ENCODE measurements at places on chromosomes 2 and 18. TPM values are rescaled to one million over a fixed set of nuclear protein-coding genes. Genes with fewer than 3 reads are reported as not detected.

TBR1 gene
- polyA plus RNA-seq, result not detected

GRCh38 chr2:138500592-138501424 lies 762 bp upstream of the SPOPL start:
- DNase-seq, result no peak

- no peak for DNase-seq
Observed at GRCh38 chr2:141929331-141930252, 201.2 kb downstream of the LRP1B start.

GRCh38 chr2:216888081-216888480 lies 28.2 kb upstream of the TNP1 start:
- DNase-seq, result no peak

GRCh38 chr2:160028431-160029269 lies 33.8 kb downstream of the PLA2R1 start:
- no peak for DNase-seq
